HL-60 (cell line): ENCODE measurements at places on chromosomes 1 and 21.

DNA sequence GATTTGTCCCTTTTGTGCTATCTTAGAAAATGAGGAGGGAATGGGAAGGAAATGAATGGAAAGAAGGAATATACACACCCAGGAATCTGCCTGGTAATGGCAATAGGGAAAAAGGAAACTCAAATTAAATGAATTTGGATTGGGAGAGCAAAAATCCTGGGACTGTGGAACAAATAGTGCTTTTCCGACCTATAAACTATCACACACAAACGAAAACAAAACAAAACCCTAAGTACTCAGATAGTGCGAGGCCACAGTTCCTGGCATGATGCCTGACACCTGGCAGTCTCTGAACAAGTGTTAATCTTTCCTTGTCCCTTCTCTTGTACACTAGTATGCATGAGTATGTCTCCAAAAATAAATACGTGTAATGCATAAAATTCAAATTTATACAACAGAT is 319.8 kb upstream of the SPAG17 start:
- DNase-seq: no peak

GRCh38 chr1:19059773-19060172 is 103.3 kb upstream of the IFFO2 start:
- no peak for DNase-seq

- DNase-seq: no peak
These were observed 16.9 kb upstream of the PWP2 start for GRCh38 chr21:44090325-44090724.

DNA sequence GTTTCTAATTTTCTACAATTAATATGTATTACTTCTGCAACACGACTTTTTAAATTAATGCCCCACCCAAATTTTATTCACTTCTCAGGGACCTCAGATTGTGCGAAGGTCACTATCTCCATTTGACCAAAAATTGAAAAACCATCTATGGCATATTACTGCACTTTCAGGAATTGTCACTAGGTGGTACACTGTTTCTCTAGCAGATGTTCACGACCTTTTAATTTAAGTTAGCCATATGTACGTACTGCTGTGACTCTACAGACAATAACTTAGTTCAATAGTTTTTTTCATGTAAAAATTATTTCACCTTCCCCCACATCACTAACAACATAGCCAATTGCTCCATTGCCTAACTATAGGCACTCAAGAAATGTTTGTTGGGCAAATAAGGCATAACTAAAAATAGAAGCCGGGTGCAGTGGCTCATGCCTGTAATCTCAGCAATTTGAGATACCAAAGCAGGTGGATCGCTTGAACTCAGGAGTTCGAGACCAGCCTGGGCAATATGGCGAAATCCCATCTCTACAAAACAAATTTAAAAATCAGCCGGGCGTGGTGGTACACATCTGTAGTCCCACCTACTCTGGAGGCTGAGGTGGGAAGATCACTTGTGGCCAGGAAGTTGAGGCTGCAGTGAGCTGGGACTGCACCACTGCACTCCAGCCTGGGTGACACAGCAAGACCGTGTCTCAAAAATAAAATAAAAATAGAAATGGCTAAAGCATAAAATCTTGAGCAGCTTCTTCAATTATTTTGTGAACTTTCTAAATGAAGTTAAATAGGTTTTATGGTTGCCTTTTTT is 75.7 kb upstream of the PKN2 start:
- peak; percentile 13 for DNase-seq

- DNase-seq: no peak
These were observed 7.2 kb upstream of the PSRC1 start for GRCh38 chr1:109290137-109290536.

DNA sequence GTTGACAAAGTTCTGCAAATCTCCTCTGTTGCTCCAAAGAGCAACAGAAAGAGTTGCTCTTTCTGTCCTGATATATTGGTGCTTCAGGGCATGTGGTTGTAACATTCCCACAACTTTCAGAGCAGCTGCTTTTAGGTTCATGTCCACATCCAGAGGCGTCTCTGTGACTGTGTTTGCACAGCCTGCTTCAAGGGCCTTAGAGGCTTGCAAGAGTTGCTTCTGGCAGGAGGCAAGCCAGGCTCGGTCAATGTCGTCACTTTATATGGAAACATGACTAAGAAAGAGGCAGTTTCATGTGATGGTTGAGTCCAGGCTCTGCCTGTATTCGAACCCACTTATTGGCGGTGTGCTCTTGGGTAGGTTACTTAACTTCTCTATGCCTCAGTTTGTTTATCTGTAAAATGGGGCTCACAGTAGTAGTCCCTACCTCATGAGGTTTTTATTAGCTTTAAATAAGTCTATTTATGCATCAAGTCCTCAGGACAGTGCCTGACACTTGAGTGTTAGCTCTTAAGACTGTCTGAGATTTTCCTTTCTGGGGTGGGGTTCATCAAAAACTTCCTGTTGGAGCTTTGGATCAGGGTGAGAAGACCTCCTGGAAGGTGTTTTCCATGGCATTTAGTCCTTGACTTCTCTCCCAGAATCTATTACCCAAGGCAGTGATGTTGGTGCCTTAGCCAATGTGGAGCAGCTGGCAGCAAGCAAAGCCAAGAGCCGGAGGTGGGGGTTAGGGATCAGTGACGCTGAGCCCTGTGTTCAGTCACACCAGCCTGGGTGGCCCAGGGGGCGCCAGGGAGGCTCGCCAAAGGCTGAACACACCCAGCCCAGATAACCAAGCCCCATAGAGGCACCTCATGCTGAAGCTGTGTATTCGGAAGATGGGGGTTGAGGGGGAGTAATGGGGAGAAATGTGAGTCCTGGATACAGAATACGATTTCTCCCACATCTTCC is 18.9 kb downstream of the LHX4 start:
- peak; percentile 34 for DNase-seq

DNA sequence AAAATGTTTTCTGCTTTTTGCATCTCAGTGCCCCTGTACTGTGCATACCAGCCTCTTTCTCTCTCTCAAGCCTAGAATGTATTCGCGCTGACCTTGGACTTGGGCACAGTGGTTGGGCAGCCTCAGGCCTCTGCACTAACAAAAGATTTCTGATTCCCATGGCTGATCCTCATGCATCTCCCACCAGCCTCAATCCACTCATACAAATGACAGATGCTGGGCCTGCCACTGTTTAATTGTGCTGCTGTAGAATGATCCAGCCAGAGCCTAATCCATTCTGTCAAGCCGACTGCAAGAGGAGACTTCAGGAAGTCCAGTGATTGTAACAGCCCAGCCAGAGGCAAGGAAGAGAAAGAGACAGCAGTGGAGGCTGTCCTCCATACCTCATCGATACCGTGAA is 180.8 kb downstream of the ASTN1 start:
- no peak for DNase-seq

GRCh38 chr1:64967381-64967780 is 1.0 kb upstream of the JAK1 start:
- DNase-seq: no peak

DNA sequence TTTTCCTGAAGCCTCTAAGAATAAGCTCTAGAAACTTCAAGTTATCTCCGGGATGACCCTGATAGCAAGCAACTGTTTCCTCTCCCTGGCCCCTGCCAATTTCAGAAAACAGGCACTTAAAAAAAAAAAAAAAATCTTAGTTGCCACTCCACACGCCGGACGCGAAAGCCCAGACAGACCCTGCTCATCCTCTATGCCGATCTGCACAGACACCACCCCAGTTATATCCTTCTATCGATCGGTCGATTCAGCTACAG is 1.7 kb downstream of the ANP32E start:
- DNase-seq: no peak

- no peak for DNase-seq
These were observed 69.0 kb downstream of the FAAP20 start for GRCh38 chr1:2125350-2126211.

DNA sequence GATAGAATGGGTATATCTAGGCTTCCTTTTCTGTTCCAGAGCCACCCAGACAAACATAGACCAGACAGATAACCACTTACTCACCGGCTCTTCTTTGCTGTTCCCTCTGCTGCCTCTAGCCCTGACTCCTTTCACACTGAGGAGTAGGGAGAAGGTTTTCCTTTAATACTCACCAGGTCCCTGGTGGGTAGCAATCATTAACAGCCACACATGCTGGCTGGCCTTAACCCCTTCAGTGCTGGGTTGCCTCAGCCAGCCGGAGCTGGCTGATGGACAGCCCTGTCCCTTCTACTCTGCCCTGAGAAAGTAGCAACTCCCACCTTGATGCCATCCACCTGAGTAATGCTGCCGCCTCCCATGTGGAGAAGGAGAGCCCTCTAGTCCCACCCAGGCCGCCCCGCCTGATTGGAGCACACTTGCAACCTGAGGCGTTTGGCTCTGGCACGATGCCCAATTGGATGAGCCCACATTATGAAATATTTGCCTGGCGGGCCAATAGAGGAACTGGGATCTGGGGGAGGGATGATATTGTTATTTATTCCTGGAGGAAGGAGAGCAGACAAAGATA is 71.6 kb downstream of the PLEKHA6 start:
- DNase-seq: peak; percentile 55

GRCh38 chr1:175888996-175889395 is 145.6 kb upstream of the TNR start:
- DNase-seq: no peak

DNA sequence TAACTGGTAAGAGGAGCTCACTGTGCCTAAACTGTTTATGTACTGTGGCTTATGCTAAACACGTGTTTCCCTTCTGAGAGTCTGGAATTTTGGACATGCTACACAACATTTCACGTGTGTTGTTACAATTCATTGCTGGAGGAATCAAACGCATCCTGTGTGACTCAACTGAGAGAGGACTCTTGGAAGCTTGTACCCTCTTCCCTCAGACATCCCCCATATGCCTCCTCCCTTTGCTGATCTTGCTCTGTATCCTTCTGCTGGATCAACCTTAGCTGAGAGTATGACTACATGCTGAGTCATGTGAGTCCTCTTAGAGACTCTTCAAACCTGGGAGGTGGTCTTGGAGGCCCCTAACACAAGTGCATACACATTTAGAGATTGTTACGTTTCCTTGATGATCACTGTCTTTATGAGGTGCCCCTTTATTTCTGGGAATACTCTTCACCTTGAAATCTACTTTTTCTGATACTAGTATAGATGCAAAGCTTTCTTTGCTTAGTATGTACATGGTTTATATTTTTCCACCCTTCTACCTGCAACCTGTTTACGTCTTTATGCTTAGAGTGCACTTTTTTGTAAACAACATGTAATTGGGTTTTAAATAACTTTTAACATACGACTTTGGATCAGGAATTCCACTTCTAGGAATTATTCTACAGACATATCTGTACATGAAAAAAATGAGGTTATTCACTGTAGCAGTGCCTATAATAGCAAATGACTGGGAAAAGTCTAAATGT is 8.7 kb downstream of the NPHP4 start:
- no peak for DNase-seq

GRCh38 chr1:38786040-38786436 is 73.5 kb downstream of the RRAGC start:
- no peak for DNase-seq

- no peak for DNase-seq
These were observed 17.7 kb downstream of the MATN1 start for GRCh38 chr1:30705698-30706097.

- DNase-seq: no peak
These were observed 113.0 kb downstream of the OSBPL9 start for GRCh38 chr1:51729824-51730301.

DNA sequence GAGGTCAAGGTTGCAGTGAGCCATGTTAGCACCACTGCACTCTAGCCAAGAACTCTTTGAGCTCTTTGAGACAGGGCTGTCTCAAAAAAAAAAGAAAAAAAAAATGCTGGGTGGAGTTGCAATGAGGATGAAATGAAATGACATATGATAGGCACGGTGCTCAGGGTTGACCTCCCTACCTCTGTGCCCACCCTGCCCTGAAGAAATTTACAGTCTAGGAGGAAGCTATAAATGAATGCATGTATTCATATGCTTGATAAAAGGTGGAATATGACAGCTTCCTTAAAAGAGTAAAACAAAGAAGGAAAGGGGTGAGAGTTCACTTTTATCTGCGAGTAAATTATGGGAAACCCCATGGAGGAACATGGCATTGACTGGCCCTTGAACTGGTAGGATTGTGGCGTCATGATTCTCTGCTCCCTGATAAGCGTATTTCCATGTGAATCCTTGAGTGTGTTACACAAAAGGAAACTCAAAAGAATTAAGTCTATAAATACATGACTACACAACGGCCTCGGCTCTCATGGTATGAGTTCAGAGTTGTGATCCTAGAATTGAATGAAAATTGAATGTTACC is 59.0 kb upstream of the RAVER2 start:
- no peak for DNase-seq

DNA sequence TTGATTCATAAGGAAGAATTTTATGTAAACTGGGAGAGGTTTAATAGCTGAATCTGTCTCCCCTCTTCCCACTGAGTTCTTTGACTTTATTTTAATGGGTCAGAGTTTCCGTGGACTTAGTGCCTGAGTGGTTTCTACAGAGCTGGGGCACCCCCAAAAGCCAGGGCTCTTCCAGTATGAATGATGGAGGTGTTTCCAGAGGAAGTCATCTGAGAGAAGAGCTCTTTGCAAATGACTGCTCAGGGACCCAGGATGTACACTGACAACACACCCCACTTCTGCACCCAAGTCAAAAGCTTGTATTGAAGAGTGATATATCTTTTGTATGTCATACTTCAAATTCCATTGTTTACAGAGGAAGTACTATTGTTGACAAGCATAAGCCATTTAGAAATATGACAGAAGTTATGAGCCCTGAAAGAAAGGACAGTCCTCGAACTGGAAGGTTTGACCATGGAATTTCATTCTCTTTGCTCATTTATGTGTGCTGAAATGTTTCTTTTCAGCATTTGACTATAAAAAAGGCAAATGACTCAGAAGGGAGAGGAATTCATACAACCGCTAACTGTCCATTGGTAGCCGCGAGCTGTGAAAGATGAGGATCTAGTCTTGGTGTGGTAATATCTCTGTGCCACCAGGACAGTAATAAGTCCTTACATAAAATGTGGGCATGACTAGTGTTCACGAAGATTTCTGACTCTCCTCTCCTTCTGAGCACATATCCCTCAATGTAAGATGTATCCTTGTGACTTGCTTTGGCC is 25.4 kb upstream of the LMX1A start:
- no peak for DNase-seq

- peak; percentile 94 for DNase-seq
These were observed 116.8 kb downstream of the TOMM20 start for GRCh38 chr1:235011599-235012435.

DNA sequence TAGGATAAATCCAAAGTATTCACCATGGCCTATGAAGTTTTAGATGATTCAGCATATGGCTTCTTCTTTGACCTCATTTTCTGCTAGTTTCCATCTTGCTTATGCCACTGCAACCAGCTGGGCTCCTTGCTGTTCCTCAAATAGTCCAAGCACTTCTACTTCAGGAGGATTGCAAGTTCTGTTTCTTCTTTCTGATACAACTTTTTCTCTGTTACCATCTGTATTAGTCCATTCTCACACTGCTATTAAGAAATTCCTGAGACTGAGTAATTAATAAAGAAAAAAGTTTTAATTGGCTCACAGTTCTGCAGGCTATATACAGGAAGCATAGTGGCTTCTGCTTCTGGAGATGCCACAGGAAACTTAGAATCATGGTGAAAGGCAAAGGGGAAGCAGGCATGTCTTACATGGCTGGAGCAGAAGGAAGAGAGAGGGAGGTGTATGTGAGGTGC is 20.3 kb downstream of the PTGS2 start:
- peak; percentile 69 for DNase-seq

GRCh38 chr21:46594276-46594675 is 10.6 kb downstream of the S100B start:
- DNase-seq: no peak

GRCh38 chr1:171142416-171143385 is 42.4 kb upstream of the FMO2 start:
- no peak for DNase-seq

- DNase-seq: peak; percentile 98
These were observed 70.3 kb downstream of the SERINC2 start for GRCh38 chr1:31483012-31483946.

- no peak for DNase-seq
These were observed 12.5 kb upstream of the IGSF3 start for GRCh38 chr1:116679828-116680628.
